ENCODE measurements at places on chromosomes 5 and 9.

- no peak for DNase-seq
Measured at GRCh38 chr5:38319491-38319890, 61.1 kb downstream of the EGFLAM start.

DNA sequence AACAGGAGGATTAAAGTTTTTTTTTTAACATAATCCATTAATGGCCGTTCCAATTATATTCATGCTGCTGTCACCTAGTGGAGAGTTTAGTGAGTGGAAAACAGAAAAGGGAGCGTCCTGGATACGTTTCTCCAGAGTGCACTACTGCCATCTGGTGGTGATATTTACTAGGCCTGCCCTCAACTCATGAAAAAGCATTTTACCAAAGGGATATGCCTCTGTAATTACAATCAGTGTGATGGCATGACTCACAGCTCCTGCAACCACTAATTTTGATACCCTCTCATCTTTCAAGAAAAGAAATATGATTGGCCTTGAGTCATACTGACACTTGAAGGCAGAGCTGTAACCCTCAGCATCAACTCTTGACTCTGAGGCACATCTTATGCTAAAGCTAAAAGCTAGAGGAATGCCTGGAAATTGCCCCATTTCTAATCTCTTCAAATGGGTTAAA lies 20.1 kb downstream of the MINAR2 start:
- peak; percentile 42 for DNase-seq

DNA sequence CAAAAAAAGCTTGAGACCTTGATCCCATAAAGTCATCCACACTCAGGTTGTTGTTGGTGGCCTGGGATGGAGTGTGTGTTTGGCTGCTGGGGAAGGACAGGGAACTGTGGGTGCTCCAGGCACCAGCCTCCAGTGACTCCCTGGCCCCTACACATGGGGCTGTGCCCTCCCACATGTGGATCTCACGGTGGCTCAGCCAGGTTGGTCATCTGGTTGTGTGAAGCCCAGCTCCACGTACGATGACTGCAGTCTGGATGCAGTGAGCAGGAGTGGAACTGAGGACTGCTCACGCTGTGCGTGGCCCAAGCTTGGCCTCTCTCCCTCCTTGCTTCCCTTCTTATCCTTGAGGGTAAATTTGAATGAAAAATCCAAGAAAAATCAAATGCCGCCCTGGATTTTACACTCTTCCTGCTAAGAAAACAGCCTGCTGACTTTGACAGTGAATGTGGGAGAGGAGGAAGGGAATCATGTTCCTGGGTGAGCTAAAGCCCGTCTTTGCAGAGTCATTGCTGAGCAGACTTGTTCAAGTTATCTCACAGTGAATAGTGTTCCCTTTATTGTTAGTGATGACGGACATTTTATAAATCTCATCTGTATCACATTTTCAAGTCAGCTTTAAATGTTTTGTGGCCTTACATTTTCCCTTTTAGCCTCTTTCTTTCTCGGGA lies 65.1 kb upstream of the CACNA1B start:
- DNase-seq: no peak

- no peak for DNase-seq
Measured at GRCh38 chr9:32405506-32405905, 21.1 kb downstream of the ACO1 start.

GRCh38 chr9:4794691-4795090 lies 1.9 kb downstream of the RCL1 start:
- no peak for DNase-seq

DNA sequence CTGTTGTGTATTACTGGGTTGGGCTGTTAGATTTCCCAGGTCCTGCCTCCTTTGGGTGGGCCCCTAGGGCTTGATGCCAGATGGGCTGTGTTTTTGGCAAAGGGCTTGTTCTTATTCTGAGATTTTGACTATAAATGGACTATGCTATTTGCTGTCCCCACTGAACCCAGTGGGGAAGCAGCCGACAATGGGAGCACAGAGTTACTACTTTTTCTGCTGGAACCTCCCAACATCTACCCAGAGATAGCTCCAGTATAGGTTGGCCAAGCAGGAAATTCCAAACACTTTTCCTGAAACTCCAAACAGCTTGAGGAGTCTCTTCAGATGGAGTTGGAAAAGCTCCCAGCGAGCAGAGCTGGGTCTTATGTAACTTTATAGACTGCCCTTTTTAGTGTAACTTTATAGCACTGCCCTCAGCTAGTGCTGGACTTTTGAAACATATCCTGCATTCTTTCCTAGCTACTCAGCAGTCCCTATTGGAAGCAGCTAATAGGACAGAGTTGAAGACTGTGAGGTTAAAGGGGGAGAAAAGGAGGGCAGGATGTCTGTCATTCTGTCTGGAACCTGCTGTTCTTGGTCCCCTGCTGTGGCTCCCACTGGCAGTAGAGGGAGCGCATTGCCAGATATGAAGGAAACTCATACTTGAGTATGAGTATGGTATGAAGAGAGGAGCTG lies 21.0 kb downstream of the RUSC2 start:
- DNase-seq: peak; percentile 97

DNA sequence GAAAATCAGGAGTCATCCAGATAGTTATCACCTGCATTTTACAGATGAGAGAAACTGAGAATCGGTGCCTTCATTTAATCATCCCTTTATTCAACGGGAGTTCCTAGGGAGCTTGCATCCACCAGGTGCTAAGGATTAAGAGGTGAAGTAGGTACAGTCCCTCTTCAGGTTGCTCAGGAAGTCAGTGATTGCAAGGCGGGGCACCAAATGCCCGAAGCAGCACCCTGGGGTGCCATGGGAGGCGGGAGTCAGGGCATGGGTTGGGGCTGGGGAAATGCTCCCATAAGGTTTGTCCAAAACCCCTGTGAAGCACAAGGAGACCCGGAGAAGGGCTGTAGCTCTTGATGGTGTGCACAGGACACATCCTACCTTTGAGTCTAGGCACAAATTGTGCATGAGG lies 98.8 kb upstream of the KLF4 start:
- no peak for DNase-seq

GRCh38 chr5:169837686-169838085 lies 142.6 kb downstream of the INSYN2B start:
- no peak for DNase-seq

- no peak for DNase-seq
Measured at GRCh38 chr9:124855944-124856765, 2.9 kb downstream of the WDR38 start.

DNA sequence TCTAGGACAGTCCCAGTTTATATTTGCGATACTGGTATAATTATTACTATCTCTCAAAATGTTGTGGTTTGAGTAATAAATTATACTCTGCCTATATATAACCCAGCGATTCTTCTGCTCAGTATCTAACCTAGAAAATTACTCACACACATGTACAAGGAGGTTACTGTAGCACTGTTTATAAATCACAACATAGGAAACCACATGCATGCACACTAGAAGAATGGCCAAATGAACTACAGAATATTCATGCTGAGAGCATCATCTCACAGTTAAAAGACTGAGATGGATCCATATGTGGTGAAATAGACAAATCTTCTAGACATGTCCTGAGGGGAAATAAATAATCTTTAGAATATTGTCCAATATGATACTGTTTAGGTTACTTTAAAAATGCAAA lies 62.1 kb downstream of the INSYN2B start:
- no peak for DNase-seq

GRCh38 chr5:406041-406440 lies 36.9 kb upstream of the EXOC3 start:
- no peak for DNase-seq

DNA sequence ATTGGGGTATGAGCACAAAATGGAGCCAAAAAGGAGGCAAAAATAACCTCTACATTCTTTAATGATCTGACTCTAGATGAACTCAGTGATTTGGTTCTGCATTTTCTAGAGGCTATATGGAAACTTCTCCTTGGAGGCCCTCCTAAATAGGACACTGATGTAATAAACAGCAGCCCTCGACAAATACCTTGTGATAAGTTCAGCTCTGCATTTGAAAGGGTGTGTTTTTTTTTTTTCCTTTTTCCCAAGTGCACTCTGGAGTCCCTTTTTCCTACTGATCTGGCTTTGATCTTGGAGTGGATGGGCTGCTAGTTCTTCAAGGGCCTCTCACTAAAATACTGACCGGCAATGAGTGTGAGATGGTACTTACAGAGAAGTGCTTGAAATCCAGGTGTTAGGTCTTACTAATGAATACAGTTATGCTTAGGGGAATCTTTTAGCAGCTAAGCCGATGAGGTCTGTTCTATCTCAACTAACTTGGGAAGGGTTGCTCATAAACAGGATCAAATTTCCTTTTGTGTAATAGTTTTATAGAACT lies 161.7 kb downstream of the MAST4 start:
- no peak for DNase-seq

- no peak for DNase-seq
Measured at GRCh38 chr5:176337913-176338312, 23.7 kb downstream of the KIAA1191 start.
